Activated naive CD8-positive, alpha-beta T cell treated with anti-CD3 and anti-CD28 coated beads for 36 hours (primary cell): ENCODE measurements at places on chromosomes 6 and 20.

GRCh38 chr20:57649617-57650015, 29.4 kb upstream of the ZBP1 start:
- DNase-seq = no peak

GRCh38 chr20:44616604-44616964, 34.2 kb downstream of the PKIG start:
- no peak for DNase-seq

DNA sequence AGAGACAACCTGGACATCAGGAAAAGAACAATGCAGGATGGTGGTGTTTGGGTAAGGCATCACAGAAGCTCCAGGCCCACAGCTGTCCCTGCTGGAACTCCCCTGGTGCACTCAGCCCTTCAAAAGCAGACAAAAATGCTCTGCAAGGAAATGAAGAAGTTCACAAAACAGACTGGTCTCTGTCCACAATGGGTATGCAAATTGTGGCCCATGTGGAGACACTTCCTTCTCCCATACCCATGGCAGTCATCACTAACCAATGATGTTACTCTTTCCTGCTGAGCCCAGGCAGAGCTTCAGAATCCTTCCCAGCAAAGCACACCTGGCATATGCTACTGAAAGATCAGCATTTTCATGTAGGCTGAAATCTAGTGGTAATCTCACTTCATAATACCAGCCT, 42.6 kb upstream of the PXDC1 start:
- DNase-seq = no peak

GRCh38 chr6:41277605-41278004, 8.9 kb downstream of the TREM1 start:
- no peak for DNase-seq

DNA sequence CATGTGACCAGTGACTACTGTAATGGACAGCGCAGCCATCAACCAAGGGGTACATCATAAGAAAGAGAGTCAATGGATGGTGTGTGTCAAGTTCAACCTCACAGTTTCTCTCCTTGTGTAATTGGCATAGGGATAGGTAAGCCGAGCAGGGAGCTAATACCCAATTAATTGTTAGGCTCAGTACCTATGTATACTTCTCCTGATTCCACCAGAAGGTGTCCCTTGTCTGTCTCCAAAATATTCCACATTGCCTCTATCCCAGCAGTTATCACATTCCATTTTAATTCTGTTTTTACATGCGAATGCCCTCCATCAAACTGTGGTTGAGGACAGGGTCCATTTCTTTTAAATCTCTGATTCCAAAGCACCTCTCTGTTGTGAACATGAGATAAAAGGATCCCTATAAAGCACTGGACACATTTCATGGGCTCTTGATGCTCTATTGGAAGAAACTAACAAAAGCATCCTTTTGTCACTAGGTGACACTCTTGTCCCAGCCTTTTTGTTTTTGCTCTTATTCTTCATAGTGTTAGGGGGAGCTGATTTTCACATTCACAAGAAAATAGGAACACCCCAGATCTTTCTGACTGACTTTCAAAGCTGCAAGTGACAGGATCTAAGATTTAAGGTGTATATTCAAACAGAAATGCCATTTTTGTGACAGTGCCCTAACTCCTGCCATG, 38.9 kb downstream of the FBXO9 start:
- DNase-seq = no peak

DNA sequence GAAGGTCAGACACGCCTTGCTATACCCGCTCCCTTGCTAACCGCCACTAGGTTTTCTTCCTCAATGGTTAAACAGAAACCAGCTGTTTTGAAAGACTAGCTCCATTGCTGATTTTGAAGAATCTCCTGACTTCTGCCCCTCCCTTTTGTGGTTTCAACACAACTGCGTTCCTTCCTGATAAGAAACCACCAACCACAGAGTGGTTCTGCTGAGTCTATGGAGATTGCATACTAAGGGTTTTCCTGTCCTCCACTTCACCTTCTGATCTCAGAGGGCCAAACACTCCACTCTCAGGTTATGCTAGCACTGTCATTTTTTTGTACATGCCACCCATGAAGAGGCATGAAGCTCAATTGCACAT, 207.9 kb downstream of the MYLK4 start:
- peak; percentile 39 for DNase-seq

GRCh38 chr6:111423960-111424846, 58.8 kb downstream of the REV3L start:
- no peak for DNase-seq

- DNase-seq = no peak
These were observed 42.0 kb downstream of the SPDEF start for GRCh38 chr6:34514112-34514511.

- DNase-seq = peak; percentile 46
These were observed 23.2 kb downstream of the TRERF1 start for GRCh38 chr6:42428326-42429041.

DNA sequence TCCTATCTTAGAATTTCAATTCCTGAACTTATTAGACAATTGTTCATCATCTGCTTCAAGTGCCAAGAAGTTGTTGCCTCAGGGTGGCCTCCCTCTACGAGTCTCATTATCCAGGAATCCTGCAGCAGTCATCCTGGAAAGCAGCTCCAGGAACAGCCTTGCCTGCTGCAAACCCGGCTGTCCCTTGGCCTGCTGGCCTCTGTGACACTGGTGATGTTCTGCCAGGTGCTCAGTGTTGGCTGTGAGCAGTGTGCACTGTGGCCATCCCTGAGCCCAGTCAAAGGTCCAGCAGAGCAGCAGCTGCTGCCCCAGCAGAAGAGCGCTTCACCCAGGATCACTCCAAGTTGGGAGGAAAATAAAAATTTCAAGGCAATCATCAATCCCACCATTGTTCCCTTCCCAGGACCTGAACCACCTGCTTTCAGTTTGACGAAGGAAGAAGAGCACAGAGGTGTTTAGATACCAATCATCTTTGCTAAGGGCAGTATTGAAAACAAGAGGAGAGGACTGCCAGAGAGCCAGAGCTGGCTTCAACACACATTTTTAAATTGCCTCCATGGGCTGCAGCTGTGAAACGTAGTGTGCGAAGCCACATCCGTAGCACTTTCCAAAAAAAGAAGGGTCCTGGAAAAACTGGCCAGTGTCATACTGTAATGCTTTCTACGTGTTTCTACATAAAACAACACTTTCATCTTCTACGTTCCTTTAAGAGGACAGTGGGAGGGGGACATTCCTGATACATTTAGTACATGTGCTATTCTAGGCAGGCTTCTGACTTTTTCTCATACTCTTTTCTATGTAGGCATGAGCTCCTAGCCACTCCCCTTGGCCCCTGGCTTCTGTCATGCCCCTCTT, 7.2 kb upstream of the FAM50B start:
- DNase-seq = no peak

GRCh38 chr6:63573076-63573898, 1.0 kb downstream of the LOC128125822 start:
- DNase-seq = peak; percentile 67

GRCh38 chr6:1606780-1607515, 2.8 kb upstream of the FOXC1 start:
- no peak for DNase-seq

- no peak for DNase-seq
These were observed 85.9 kb downstream of the ADTRP start for GRCh38 chr6:11692451-11693376.

- no peak for DNase-seq
These were observed 17.5 kb downstream of the ZNF391 start for GRCh38 chr6:27406085-27406484.

DNA sequence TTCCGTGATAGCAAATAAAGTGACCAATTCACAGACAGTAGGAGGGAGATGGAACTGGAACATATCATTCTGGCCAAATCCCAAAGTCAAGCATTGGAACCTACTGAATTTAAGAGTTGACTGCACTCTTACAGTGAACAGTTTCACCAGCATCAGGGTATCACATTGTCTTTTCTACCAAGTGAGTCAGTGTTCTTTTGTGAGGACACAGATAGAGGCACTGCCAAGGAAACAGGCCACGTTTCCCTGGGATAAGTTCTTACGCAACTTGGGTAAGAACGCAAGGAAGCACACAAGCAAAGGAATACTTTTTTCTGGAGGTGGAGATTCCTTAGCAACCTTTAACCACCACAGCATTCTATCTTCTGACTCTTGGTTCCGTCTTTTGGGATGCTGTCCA, 28.6 kb upstream of the ENPP5 start:
- DNase-seq = no peak

- peak; percentile 5 for DNase-seq
These were observed 147.2 kb downstream of the RPS12 start for GRCh38 chr6:132961610-132962009.

DNA sequence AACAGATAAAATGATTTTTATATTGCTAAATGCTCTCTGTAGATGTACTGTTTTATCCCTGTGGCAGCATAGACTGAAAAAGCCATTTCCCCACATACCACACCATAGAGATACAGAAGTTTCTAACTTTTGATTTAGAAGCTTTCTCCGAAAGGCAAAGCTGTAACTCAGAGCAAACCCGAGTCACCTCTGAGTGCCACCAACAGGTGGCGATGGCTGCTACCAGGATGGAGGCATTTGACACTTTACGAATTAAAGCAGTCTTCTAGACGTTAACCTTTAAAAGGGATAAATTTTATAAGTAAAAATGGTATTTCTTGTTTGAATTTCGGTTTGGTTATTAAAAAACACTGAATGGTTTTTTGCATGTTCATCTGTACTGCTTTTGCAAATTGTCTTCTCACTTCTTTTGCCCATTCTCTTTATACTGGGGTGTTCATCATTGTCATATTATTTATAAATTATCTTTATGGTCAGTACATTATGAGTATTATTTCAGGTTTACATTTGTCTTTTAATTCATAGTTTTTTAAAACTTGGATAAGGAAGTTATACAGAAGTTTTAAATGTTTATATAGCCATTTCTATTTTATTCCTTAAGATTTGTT, 201.0 kb upstream of the CEP162 start:
- DNase-seq = peak; percentile 6

DNA sequence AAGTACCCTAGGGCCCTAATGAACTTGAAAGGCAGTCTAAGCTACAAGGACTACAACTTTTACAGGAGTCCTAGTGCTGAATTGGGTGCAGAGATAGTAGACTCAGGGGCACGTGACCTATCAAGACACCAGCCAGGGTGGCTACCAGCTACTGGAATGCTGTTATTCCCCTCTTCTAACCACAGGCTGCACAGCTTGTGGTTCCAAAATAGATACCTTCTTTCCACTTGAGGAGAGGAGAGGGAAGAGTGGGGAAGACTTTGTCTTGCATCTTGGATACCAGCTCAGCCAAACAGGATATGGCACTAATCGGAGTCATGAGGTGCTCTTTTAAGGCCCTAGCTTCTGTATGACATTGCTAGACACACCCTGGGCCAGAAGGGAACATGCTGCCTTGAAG, 60.0 kb upstream of the MTRF1L start:
- DNase-seq = no peak

DNA sequence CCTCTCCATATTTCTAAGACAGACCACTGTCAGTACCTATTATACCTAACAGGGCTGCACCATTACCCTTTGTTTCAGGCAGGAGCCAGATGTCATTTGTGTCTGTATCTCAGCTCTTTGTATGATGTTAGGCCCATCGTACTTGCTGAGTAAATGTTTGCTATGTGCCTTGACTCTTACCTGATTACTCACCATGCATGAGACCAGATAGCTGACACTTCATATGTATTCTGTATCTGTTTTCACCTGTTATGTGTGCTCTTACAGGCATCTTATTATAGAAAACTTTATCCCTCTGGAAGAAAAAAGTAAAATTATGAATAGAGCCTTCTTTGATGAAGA, 31.7 kb upstream of the ASXL1 start:
- no peak for DNase-seq
